T-helper 22 cell (primary cell): ENCODE measurements at places on chromosomes 12 and 14.
A peak's percentile ranks its signal among the peaks of the same experiment; 100 is the strongest.

- no peak for DNase-seq
Measured at GRCh38 chr12:86903159-86903558, 647.0 kb upstream of the MGAT4C start.

GRCh38 chr14:55126932-55127459 lies 2.1 kb upstream of the LGALS3 start:
- no peak for DNase-seq

- no peak for DNase-seq
Measured at GRCh38 chr12:84161296-84161695, 751.3 kb downstream of the SLC6A15 start.

GRCh38 chr12:39442831-39443080 lies 164 bp downstream of the KIF21A start:
- no peak for DNase-seq

- no peak for DNase-seq
Measured at GRCh38 chr12:119229837-119230236, 51.1 kb downstream of the HSPB8 start.

GRCh38 chr12:106446419-106447092 lies 89.0 kb downstream of the POLR3B start:
- no peak for DNase-seq

DNA sequence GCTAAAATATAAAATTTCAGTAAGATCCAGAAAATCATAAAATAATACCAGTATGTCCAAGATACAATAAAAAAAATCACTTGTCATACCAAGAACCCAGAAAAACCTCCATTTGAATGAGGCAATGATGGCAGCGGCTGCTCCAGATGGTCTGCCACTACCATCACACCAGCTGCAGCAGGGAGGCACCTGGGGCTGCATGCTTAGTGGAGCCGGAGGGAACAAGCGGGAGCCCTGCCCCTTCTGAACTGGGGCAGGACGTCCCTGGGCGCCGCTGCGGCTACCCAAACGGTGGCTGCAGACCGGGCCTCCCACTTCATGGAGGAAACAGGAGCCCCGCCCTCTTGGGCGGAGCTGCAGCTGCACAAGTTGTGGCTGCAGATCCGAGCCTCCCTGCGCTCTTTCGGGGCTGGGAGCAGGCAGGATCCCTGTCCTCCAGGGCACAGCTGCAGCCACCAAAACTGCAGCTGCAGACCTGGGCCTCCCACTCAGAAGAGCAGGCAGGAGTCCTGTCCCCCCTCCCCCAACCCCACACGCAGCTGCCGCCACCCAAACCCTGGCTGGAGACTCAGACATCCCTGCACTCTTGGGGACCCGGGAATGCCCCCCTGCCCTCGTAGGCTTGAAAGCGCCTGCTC lies 36.1 kb upstream of the OR5AU1 start:
- DNase-seq, result peak; percentile 55

DNA sequence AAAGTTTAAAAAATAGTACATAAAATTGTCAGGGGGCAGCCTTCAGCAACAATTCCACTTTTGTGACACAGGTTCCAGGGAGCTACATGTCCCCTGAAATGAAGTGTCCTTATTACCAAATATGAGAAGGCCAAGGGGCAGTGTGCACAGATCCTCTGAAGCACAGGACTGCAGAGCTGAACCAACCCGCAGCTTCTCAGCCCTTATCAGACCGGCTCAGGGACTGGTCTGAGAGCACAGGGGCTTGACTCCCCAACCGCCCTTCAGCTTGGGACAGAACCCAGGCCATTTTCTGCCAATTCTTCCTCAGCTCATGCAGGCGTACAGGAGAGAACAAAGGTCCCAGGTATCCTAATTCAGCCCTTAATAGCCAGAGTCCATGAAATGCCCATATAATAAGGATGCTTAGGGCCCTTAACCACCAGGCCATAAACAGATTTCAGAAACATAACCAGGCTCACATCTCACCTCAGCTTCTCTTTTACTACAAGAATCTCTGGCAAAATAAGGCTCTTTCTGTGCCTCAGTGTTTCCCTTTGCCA lies 221.3 kb downstream of the ANO2 start:
- DNase-seq, result no peak

DNA sequence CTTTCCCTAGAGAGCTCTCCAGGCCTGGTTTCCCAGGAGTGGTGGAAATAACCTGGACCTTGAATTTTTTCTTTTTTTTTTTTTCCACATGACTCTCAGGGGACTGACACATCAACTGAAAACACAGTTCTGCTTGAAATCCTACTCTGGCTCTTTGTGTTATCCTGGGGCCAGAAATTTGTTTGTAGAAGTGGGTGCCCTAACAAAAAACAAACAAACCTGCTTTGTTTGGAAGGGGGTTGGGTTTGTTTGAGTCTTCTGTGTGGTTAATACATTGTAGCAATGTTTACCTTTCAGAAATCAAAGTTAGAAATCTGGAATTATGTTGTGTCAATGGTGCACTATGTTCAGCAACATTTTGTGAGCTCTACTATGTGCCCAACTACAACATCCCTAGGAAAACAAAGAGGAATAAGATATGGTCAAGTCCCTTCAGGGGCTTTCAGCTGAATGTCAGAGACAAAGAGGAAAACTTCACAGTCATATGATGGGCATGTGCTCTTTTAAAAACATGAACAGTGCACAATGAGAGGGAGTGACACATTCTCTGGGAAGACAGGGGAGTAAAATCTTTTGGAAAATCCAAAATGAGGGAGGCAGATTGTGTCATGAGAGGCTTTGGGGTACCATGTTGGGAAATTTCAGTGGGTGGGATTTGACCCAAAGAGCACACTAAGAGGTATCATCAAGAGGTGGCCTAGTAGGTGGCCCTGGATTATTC lies 1.5 kb upstream of the IGF1 start:
- DNase-seq, result no peak
